GM13977 (cell line): ENCODE measurements at places on chromosomes 16 and 17.
A peak's percentile ranks its signal among the peaks of the same experiment; 100 is the strongest.

DNA sequence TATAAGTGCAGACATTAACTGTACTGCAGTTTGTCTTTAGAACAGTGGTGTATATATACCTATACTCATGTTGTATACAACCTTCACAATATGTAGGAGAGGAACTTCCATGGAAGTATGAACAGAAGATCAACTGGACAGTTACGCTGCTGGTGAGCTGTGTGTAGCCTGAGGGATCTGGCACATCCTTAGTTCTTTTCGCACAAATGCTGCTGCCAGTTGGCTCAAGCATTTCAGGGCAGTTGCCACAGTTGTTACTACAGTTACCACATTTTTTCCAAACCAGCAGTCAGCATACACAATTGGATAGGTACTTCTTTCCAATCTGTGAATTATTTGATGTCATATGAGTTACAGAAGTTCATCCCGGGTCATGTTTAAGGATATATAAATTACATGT, 539.6 kb upstream of the HSBP1 start:
- no peak for DNase-seq

DNA sequence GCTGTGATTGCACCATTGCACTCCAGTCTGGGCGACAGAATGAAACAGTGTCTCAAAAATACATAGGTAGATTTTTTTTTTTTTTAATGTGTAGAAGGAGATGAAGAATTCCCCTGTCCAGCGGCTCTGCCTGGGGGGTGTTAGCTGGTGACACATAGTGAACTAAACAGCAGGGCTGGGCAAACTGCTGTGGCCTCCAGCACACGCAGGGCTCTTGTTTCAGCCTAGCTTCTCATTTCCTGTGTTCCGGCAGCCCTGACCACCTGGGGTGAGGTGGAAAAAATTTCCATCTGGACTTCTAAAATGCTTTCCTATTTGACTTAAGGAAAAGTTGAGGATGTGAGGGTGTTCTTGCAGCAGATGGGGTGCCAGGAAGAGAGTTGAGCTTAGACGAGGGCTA, 33.3 kb upstream of the RGS9 start:
- no peak for DNase-seq

- no peak for DNase-seq
Measured at GRCh38 chr17:31541559-31541958, 150.1 kb downstream of the RAB11FIP4 start.

- DNase-seq: peak; percentile 88
Measured at GRCh38 chr17:2828397-2829038, 32.3 kb downstream of the RAP1GAP2 start.

DNA sequence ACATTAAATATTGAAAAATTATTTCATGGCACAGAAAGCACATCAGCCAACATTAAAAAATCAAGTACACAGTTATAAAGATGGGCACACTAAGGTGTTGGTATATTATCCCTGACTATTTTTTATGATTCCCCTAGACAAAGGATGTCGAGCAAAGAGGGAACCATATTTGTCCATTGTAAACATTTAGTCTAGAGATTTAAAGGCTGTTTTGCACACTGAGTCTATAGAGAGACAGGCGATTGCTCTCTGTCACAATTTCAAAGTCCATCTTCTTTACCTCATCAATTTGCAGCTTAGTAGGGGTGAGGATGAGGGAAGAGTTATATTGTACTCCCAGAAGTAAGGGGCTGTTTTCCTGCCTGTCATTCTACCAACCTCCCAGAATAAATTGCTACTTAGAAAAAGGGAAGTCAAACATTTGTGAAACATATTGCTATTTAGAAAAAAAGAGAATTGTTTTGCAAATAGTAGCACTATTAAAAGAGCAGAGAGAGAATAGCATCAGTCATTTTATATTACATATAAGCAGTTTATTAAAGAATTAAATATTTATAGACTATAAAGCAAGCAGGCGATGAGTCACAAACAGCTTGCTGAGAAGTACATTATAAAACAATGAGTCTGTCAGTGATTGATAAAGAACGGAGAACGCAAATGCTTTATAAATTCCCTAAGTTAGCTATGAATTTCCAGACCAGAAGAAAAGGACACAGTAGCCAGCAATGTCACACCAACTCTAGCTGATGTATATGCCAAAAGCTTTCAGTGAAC, 270.6 kb upstream of the PMFBP1 start:
- no peak for DNase-seq
